Glutamatergic neuron (in vitro differentiated cells): ENCODE measurements at places on chromosomes 16 and 17. TPM values are rescaled to one million over a fixed set of nuclear protein-coding genes. Genes with fewer than 3 reads are reported as not detected.

- H3K27ac ChIP-seq: no peak overlapping the region
- no peak for DNase-seq
- H3K36me3 ChIP-seq: no peaks in the 10 kb centered on the region
- H3K4me3 ChIP-seq: no peak overlapping the region
Observed at GRCh38 chr17:31015639-31016038, 44.8 kb downstream of the RNF135 start.

- H3K36me3 ChIP-seq: no peaks in the 10 kb centered on the region
- no peak for DNase-seq
- peaks cover 6% of the 10 kb centered on the region for H3K4me1 ChIP-seq
- no peak overlapping the region for H3K4me3 ChIP-seq
Observed at GRCh38 chr16:88060524-88061219, 109.4 kb downstream of the BANP start.

DNA sequence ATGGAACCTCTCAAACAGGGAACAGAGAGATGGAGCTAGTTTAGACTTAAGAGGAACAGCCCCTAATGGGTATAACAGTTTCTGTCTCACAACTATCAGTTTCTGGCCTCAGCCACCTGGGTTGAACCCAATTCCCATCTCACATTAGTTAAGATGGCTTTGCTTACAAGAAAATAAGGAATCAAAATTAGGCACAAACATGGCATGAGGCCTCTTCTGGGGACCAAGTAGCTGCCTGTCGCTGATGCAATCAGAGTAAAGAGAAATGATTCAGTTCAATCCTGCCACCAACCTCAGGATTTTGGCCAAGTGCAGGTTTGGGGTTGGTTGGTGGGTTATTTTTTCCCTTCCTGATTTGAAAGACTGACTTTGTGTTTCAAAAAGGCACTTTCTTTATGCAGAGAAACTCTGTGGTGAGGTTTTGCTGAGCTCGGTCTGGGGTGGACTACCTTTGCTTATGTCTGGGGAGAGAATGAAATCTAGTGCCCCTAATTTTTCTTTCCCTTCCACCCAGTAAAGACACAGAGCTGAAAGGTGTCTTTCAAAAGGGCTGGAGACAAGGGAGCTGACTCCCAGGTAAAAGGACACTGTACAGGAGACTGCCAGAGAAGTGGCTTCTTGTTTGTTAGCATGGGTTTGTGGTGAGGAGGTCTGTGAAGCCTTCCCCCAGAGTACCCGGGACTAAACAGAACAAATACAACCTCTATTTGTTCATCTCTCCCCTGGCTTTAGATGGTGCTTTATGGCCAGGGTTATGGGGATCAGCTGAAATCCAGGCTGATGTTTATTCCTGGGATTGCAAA lies 44.8 kb upstream of the NFAT5 start:
- no peaks in the 10 kb centered on the region for H3K36me3 ChIP-seq
- no peak for DNase-seq
- H3K4me1 ChIP-seq: no peaks in the 10 kb centered on the region
- no peak overlapping the region for H3K4me3 ChIP-seq

Gene NTN1
- 0.76 TPM for total RNA-seq

Gene SCARF1
- 4.0 TPM for total RNA-seq

DNA sequence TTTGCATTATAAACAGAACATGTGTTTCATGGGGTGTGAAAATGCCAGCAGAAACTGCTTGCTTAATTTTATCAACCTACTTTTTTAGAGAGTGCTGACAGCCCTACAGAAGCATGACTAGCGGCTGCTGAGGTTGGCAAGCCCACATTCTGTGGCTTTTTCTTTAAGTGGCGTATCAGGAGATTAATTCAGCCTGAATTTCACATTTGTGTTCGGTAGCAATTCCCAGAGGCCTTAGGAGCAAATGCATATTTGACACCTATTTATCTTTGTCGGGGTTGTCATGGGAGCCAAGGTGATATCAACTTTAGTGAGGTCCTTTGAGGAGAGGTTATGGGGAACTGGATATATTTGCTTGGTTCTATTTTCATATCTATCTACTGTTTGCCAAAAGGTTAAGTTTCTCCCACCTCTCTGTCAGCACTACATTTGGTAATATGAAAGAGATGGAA lies 140.9 kb downstream of the KCNJ2 start:
- no peak for DNase-seq
- H3K4me3 ChIP-seq: no peak overlapping the region
- H3K4me1 ChIP-seq: no peaks in the 10 kb centered on the region
- H3K27me3 ChIP-seq: no peaks in the 10 kb centered on the region
- H3K27ac ChIP-seq: no peak overlapping the region
- no peaks in the 10 kb centered on the region for H3K36me3 ChIP-seq
